Type B pancreatic cell (in vitro differentiated cells): ENCODE measurements at places on chromosomes 4 and X.

- no peak for DNase-seq
These were observed 1.2 kb downstream of the CD38 start for GRCh38 chr4:15779306-15779705.

DNA sequence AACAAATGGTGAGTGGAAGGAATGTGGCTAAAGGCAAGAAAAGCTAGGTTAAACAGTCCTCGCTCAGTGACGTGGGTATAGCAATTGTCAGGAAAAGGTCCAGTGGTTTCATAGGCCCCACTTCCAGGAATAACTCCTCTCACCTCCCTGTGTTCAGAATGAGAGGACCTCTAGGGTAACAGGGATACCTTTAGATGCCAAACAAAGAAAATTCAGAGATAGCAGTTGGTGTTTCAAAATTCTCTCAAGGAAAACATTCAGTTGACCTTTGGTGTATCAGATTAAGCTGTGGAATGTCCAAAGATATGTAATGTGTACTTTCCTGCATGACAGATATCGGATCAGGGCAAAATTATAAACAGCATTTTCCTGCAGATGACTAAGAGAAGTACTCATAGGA lies 155.9 kb downstream of the ARHGAP6 start:
- no peak for DNase-seq

DNA sequence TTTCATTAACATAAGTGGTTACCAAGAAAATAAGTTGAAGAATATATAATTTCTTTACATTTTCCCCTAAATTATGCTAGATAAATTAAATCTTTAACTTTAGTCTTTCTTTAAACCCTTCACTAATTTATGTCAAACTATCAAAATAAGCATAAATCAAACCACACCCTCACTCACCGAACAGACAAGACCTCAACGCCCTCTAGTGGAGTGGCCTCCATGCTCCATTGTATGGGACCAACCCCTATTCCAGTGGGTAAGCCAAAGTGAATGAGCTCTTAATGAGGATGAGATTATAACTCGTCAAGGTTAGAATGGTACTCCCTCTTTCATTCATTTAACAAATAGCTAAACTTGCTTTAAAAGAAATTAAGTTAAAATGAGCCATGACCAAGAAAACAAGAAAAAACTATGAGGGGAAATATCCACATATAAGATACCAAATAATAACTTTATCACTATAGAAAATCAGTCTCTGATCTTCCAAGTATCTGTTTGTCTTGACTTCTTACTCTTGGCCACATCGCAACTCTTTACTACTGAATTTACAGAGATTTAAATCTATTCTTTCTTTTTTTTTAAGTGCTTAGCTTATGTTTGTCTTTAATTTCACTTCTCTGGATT lies 15.6 kb upstream of the BBS12 start:
- no peak for DNase-seq

DNA sequence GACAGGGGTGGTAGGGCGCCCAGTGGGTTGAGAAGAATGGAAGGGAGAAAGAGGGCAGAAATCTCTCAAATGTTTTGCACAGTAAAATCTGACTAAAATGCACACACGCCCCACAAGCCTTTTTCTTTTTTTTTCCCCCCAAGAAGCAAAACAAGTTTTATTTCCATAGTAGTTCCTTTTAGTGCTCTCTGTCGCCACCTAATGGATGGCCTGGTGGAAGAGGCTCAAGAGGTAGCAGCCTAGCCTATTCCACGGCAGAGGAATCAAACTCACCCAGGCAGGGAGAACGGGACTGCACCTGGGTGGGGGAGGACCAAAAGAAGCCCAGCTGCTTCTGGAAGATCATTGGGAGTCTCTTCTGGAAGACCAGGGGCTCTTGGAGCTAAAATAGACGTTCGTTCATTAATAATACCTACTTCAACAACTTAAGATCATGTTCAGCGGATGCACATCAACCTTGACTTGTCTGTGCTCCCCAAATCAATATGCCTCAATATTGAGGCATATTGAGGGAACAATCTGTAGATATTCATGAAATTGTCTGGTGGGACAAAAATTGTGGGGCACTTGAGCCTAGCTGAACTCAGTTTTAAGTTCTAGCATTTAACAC lies 31.6 kb upstream of the IRAK1 start:
- no peak for DNase-seq
